ENCODE measurements at places on chromosomes 16 and 17. TPM values are rescaled to one million over a fixed set of nuclear protein-coding genes. Genes with fewer than 3 reads are reported as not detected.
A peak's percentile ranks its signal among the peaks of the same experiment; 100 is the strongest.

DNA sequence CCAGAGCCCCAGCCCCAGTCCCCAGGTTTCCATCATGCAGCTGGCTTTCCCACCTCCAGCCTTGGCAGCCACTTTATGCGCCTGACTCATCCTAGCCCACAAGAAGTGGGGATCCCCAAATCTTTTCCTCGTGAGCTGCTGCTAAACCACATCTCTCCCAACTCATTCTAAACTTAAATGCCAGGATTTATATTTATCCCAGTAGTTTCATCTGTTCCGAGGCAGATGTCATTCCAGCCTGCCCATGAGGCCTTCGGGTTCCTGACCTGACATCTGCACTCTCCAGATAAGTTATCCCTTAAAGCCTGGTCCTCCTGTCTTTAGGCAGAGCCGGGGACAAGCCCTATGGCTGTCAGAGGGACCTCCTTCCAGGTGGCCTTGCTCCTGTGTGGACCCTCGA, 16.6 kb downstream of the PLXDC1 start:
- DNase-seq, result peak; percentile 68

GRCh38 chr16:86100205-86101136, 201.5 kb downstream of the IRF8 start:
- DNase-seq, result no peak

- DNase-seq, result peak; percentile 4
These were observed 37.7 kb upstream of the CCDC182 start for GRCh38 chr17:57782647-57783337.

GRCh38 chr16:58450590-58450989, 49.4 kb upstream of the NDRG4 start:
- no peak for DNase-seq

The KRT36 gene
- 1.9 TPM for total RNA-seq

DNA sequence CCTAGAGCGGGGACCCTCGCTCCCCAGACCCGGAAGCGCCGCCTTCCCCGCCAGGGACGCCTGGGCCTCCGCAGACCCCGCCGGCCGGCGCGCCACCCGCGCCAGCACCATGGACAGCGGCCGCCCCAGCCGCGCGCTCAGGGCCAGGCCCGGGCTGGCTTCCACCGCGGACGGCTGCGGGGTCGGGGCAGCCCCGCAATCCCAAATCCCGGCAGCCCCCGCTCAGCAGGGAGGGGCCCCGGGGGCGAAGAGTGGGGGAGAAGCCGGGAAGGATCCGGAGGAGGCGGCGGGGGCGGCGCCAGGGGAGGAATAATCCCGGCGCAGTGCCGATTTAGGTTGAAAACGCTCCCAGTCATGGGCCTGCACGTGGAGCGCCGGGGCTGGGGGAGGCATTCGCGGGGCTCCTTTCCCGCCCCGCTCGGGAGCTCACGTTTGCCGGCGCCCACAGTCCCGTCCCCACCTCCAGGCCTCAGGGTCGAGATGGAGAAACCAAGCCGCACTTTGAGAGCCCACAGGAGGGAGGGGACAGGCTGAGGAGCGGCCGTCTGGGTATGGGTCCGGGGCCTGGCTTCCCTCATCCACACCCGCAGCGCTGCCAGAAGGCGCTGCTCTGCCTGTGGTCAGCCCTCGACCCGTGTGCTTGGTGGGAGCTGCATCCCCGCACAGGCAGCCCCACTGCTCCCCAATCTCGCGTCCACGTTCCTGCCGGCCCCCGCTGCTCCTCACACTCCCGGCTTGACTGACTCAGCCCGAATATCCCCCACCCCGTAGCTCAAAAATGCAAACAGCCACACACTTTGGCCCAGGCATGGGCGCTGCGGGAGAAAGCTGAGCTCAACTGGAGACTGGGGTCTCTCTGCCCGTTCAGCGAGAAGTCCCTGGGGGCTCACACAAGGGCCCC, 4.7 kb downstream of the FBXL16 start:
- no peak for DNase-seq

The RPGRIP1L gene
- total RNA-seq, result 28.4 TPM

The EVPLL gene
- total RNA-seq, result 0.24 TPM

GRCh38 chr17:6559753-6560215, 3.4 kb upstream of the PITPNM3 start:
- no peak for DNase-seq

- DNase-seq, result no peak
These were observed 3.9 kb upstream of the KCNJ16 start for GRCh38 chr17:70071127-70071526.

The PHAF1 gene
- 18.5 TPM for total RNA-seq

- no peak for DNase-seq
These were observed 2.5 kb downstream of the CBLN1 start for GRCh38 chr16:49278944-49279725.

The ADAM11 gene
- 1.4 TPM for total RNA-seq

DNA sequence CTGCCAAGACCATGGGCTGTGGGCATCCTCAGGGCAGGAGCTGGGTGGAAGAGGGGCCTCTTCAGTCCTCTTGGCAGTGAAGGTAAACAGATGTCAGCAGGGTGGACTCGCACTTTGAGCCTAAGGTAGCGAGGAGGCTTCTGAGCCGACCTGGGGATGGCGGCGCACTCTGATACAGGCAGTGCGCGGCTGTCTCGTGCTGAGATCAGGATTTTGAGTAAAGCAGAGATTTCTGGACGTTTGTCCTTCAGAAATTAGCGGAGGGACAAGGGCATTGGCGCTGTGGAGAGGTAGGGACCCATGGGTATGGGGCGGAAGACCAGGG, 6.8 kb downstream of the RAB40C start:
- DNase-seq, result no peak

The PRAC1 gene
- total RNA-seq, result not detected

The ACSM5 gene
- 9.9 TPM for total RNA-seq

- DNase-seq, result no peak
These were observed 760 bp downstream of the SLFN12L start for GRCh38 chr17:35536664-35537171.

DNA sequence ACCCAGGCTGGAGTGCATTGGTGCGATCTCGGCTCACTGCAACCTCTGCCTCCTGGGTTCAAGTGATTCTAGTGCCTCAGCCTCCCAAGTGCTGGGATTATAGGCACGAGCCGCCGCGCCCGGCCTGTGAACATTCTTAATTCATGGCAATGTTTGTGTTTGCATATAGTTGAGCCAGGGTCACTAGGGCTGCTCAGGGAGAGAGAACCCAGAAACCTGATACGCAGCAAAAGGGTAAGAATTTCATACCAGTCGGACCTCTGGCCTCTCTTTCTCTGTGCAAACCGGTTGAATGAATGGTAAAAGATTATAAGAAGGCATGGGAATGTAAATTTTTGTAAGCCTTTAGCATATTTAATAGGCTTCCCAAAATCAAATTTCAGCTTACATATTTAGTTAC, 6.9 kb upstream of the TMEM98 start:
- DNase-seq, result no peak

The CMTM2 gene
- not detected for total RNA-seq

DNA sequence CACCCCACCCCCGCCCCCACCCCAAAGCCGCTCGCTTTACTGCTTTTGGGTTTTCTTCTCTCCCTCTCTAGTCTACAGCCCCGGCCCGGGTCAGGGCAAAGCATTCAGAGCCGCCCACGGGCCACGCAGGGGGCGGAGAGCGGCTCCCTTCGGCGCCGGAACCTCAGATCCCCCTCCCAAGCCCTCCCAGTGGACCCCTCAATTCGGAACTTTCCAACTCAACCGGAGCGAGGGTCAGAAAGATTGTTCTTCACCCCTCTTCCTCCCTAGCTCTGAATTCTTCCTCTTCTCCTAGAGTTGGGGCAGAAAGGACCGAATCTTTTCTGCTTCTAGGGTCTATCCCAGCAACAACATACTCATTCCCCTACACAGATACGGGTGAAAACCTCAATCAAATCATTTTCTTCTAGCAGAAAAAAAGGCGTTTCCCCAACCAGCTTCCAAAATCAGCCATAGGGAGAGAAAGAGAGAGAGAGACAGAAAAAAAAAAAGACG, 1.0 kb downstream of the HOXB2 start:
- no peak for DNase-seq

The TEX14 gene
- not detected for total RNA-seq

- no peak for DNase-seq
These were observed 21.2 kb downstream of the IGFBP4 start for GRCh38 chr17:40464392-40464855.

- no peak for DNase-seq
These were observed 345.2 kb upstream of the TBX2 start for GRCh38 chr17:61054436-61054835.

The KDM6B gene
- 0.48 TPM for total RNA-seq

- no peak for DNase-seq
These were observed 526 bp downstream of the ZZEF1 start for GRCh38 chr17:4142107-4142900.

DNA sequence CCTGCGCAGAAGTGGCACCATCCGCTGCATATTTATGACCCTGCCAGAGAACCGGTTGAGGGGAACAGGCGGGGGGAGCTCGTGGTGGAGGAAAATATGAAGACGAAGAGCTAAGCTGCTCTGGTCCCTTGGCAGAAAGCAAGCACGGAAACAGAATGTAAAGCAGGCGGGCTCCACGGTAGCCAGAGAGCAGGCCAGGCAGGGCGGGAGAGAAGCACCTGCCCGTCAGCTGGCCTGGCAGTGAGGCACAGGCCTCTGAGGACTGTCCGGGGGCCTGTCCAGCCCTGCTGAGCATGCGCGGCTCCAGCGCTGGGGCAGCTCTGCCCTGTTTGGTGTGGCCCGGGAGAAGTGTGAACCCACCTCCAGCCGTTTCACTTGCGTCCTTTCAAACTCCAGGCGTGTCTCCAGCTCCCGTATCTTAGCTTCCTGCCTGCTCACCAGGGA, 46.7 kb downstream of the PIPOX start:
- DNase-seq, result no peak

All from umbilical cord (tissue), 2 donors.